ENCODE measurements at places on chromosomes 12 and 14.

DNA sequence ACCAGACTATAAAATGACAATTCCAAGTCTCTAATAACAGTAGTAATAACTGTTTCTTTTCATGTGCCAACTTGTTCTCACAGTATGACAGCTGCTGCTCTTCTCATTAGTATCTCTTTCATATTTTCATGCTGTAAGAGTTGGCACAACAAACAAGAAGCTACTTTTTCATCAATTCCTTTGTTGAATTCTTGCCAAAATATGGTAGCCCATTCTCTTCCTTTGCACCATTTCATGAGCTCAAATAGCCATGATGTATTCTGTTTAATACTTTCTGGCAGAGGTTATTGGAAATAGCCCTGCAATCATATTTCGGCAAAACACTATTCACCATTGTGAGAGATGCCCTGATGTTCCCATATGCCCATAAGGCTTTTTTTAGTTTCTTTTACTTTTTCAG is 1100.7 kb downstream of the TRHDE start:
- DNase-seq, result no peak

- peak; percentile 85 for DNase-seq
These were observed at the start of gene ACYP1 for GRCh38 chr14:75063491-75064204. Gene ACYP1, minus strand, starts transcription at chr14:75064024. Its CDS starts 471 bp downstream, at chr14:75063553.

DNA sequence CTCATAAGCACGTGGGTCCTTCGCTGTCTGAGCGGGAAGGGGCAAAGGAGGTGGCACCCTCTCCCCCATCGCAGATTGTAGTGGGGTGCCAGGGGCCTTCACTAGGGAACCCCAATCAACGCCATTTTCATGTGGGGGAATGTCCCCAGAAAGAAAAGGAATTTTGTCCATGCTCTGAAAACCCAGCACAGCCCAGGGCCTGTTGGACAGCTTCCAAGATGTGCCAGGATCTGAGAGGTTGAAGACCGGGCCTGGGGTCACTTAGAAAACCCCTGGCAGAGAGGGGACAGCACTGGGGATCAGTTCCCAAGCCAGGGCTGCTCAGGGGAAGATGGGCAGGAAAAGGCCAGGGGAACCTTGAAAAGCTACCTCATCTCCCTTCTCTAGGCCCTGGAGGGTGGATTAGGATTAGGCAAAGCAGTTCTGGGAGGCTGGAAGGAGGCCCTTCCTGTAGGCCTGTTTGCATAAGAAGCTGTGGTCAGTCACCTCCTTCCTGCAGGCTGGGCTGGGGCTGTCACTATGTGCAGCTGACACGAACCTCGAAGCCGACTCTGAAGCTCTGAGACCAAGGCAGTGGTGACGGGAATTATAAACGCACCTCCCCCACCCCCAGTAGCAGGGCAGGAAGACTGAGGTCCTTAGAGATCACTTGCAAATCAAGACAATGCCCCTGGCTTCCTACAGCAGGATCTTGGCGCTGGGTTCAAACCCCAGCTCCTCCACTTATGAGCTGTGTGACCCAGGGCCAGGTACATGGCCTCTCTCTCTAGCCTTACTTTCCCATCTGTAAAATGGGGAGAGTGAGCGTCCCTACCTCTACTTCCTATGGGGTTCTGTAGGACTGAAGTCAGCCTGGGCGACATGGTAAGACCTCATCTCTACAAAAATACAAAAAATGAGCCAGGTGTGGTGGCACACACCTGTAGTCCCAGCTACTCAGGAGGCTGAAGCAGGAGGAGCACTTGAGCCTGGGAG is 29.0 kb downstream of the TESC start:
- DNase-seq, result no peak

GRCh38 chr14:106549064-106549463 is 1022.7 kb downstream of the TMEM121 start:
- no peak for DNase-seq

GRCh38 chr14:79924551-79924950 is 286.8 kb downstream of the DIO2 start:
- no peak for DNase-seq

DNA sequence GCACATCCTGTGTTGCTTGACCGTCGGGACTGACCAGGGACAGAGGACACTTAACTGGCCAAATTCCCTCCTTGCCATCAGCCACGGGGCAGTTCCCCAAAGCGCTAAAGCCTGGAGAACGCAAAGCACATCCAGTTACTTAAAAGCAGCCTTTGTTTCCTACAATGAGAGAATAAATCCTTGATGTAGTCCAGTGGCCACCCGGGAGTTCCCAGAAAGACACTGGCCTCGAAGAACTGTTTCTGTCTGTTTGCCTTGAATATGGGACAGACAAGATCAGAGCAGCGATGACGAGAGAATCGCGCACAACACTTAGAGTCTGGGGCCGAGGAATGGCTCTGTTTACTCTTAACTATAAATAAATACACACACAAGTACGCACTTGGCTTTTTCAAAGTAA is 102.2 kb downstream of the TNFAIP2 start:
- DNase-seq, result no peak

- no peak for DNase-seq
These were observed 28.2 kb downstream of the FERMT2 start for GRCh38 chr14:52922656-52923055.

GRCh38 chr12:25422241-25422640 is 130.8 kb downstream of the LMNTD1 start:
- DNase-seq, result no peak

DNA sequence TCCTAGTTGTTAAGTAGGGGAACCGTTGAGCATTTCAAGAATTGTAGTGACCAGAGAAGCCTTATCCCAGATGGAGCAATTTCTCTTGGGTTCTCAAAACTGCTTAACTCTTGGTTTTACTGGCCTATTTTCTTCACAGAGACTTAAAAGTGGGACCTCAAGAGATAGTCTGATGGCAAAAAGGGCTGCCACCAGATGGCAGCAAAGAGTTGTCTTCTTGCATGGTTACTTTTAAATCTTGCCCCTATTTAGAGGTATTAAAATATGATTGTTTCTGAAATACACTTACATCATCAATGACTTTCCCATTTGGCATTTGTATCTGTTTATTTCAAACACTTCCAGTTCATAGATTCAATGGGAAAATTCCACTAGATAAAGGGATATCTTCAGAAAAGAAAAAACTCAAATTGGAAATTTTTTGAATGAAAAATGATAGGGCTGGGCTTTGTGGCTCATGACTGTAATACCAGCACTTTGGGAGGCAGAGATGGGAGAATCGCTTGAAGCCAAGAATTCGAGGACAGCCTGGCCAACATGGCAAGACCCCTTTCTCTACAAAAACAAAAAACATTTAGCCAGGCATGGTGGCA is 69.9 kb upstream of the CNTN1 start:
- no peak for DNase-seq

GRCh38 chr14:67018720-67019119 is 170.5 kb upstream of the GARIN2 start:
- DNase-seq, result no peak

DNA sequence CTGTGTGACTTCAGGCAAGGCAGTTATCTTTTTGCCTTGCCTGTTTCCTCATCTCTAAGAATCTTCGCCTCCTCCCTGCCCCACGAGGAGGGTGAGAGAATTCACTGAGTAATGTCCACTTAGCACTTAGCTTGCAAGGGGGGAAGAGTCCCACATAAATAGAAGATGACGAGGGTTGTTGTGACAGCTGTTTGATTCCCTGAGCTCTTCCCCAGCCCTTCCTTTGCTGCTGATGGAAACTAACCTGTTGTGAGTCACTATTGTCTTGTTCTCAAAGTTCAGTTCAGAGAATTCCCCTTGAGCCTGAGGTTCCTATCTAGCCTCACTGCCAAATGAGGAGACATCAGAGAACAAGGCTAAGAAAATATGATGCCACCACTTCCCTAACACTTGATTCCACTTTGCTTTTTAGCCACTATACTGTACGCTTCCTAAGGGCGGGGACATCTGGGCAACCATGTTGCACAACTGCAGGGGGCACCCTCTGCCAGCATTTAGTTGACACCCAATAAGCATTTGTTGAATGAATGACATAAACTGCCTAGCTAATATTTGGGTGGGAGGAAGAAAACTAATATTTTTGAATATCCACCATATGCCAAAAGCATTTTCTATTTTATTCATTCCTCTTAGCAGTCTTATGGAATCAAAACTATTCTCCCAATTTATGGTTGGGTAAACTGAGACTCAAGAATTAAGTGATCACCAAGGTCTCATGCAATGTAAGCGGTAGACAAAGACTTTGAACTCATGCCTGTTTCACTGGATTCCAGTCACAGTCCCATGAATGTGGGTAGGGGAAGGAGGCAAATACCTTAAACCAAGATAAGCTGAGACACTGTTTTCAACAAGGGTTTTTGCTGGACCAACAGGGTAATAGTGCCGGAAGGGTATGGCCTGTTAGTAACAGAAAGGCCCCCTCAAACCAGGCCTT is 77.6 kb downstream of the ZFP36L1 start:
- DNase-seq, result no peak

GRCh38 chr14:22319526-22320361 is 269.3 kb downstream of the DAD1 start:
- DNase-seq, result no peak

DNA sequence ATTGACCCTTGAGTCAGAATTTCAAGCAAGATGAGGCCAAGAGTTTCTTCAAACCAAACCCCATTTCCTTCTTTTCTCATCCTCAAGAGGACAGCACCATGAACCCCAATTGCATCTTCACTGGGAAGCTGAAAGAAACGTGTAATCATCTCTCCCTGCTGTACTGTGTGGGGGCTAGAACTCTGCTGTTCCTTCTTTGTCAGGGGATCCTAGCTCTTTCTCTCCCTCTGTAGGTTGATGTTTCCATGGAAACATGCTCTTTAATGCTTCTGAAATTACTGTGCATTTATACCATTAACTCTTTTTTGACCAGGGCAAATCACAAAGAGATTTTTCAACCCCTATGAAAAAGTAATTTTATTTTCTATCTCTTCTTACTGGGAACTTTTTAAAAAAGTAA is 295.1 kb downstream of the GRIN2B start:
- DNase-seq, result no peak

DNA sequence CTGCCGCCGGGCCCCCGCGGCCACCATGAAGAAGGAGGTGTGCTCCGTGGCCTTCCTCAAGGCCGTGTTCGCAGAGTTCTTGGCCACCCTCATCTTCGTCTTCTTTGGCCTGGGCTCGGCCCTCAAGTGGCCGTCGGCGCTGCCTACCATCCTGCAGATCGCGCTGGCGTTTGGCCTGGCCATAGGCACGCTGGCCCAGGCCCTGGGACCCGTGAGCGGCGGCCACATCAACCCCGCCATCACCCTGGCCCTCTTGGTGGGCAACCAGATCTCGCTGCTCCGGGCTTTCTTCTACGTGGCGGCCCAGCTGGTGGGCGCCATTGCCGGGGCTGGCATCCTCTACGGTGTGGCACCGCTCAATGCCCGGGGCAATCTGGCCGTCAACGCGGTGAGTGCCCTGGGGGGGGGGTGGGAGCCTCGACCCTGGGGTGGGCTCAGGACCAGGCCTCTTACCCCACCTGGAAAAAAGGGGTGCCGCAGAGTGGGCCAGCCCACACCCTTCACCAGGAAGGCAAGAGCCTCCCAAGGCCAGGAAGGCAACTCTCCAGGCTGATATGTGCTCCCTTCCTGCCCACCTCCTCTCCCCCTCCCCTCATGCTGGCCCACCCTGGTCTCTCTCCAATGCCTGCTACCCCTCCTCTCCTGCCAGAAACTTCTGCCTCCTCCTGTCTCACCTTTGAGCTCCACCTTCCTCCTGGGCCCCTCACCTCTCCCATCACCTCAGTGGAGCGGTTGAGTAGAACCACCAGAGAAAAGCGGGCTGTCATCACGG is 507 bp downstream of the AQP5 start:
- DNase-seq, result no peak

DNA sequence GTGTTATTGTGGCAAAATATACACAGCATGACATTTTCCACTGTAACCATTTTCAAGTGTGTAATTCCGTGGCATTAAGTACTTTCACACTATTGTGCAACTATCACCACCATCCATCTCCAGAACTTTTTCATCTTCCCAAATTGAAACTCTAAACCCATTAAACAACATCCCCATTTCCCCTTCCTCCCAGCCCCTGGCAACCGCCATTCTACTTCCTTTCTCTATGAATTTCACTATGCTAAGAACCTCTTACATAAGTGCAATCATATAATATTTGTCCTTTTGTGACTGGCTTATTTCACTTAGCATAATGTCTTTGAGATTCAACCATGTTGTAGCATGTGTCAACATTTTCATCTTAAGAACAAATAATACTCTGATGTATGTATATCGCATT is 67.8 kb upstream of the PYGL start:
- no peak for DNase-seq
